ENCODE measurements at places on chromosomes 1 and 21.

DNA sequence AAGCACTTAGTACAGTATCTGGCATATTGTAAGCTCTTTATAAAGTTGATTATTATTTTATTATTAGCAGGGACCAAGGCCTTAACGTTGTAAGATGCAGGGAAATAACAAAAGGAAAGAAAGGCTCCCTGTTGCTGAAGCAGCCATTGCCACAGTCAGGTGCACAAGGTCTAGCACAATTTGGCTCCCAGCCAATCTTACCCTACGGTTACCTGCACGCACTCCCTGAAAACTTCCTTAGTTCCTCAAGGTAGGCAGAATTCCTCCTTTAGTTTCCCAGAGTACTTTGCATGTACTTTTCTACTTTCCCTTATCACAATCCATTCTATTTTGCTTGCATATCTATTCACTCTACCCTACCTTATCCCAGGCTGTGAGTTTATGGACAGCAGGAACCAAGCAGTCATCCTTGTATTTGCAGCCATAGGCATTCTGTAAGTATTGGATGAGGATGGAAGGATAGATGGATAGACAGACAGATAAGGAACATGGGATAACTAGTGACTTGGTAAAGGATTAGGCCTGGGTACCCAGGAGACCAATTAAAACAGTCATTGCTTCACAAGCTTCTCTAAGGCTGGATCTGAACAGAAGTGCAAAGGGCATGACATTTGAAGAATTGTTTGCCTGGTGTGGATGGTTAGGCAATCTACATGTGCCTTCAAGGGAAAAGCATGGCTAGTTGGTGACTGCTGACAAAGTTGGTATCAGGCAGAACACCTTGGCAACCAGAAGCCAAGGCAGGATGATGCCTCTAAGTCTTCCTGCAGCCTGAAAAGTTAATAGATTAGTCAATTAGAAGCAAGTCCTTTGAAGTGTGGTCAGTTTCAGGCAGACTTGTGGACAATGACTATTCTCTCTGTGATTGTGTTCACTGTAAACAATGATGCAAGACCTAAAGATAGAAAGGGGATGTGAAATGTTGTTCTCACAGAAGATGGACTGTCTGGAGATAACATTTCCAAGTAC, 20.8 kb upstream of the JAK1 start:
- DNase-seq: no peak

DNA sequence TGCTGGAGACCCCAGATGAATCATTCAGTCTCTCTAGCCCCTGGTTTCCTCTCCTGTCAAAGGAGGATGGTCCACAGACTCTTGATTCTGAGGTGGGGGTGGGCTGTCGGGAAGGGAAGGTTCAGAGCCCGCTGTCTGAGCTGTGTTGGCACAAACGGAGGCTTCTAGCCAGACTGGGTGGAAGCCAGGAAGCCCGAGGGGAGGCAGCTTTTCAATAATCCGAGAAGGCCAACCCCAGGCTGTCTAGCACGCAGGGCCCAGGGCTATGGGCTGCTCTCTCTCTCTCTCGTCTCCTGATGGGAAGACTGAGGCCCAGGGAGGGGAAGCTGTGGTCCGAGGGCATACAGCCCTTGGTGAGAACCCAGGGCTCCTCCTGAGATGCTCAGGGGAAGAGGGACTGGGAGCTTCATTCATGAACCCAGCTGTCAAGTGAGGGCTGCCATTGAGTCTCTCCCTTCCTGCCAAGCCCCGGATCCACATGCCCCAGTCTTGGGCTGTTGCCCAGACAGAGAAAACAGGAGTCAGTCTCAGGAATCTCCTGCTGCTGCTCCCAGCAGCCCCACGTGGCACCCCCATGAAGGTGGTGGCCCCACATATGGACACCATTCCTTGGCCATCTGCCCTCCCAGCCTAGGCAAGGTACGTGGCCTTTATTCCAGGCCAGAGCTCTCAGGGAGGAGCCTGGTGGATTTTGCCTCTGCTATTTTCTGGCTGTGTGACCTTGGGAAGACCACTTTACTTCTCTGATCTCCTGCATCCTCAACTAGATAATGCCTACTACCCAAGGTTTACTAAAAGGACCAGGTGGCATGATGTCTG, 44.4 kb downstream of the RAP1GAP start:
- DNase-seq: no peak

- peak; percentile 61 for DNase-seq
Measured at GRCh38 chr1:218164930-218165700, 120.0 kb upstream of the RRP15 start.

GRCh38 chr1:110249256-110249655, 39.1 kb downstream of the KCNC4 start:
- no peak for DNase-seq

DNA sequence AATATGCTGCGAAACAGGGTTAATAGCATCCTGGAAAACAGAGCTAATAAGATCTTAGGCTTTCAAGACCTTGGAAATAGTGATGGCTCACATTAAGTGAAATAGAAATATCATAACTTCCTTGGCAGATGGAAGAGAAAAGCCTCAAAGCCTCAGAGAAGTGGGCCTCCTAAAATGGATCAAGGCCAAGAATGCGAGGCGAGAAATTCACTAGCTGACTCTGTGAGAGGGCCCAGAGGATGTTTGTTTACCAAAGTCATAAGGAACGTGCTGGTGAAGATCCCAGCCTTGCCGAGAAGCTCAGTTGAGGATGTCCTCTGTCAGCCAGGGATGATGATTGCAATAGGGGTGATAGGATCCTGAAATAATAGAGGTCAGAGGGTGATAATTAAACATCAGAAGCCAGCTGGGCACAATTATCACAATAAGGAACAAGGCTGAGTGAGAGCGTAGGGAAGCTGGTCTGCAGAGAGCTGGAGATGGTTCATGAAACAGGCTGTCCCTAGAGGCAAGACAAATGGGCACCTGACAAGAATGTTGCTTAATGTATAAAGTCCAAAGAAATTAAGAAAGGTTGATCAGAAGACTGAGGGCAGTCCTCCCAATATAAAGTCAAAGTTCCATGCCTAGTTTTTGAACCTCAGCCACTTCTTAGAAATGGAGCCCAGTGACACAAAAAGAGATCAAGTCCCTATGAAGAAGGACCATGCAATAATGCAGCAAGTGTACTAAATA, 101.7 kb upstream of the COG2 start:
- DNase-seq: no peak

- DNase-seq: no peak
Measured at GRCh38 chr1:30765556-30766434, 8.2 kb upstream of the LAPTM5 start.

- no peak for DNase-seq
Measured at GRCh38 chr1:63475761-63476160, 47.3 kb downstream of the ITGB3BP start.

- DNase-seq: peak; percentile 78
Measured at GRCh38 chr1:207868774-207869721, 41.9 kb downstream of the CD34 start.

GRCh38 chr1:223776826-223777454, 64.6 kb downstream of the CAPN2 start:
- no peak for DNase-seq

DNA sequence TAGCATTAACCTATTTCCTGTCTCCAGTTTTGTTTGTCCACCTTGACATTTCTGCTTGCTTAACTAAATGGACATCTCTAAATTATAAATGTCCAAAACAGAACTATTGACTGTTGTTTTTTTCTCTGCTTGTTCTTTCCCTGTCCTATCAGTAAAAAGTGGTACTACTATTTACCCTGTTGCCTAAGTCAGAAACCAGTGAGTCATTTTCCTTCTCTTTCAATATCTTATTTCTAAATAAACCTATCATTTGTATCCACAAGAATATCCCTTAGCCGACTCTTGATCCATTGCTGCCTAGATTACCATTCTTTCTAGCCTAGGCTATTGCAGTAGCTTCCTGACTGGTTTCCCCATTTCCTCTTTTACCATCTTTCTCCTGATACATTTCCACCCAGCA, 22.5 kb downstream of the MIER1 start:
- DNase-seq: no peak

DNA sequence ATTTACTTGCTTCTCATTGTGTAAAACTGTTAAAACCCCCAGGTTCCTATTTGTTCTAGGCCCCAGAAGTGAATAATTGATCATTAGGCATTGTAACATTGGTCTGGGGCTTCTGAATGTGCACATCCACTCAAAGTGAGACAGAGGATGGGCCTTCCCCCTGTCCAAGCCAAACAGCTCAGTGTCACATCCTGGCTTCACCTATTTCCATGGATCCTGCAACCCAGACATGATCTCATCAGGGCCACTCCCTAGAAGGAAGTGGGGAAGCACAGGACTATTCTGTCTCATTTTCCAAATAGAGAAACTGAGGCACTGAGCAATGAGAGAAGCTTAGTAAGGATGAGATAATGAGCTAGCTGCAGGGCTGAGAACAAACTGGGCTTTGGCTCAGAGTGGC, 47.4 kb upstream of the TSPAN2 start:
- DNase-seq: no peak
